ENCODE measurements at places on chromosomes 13 and 19. TPM values are rescaled to one million over a fixed set of nuclear protein-coding genes. Genes with fewer than 3 reads are reported as not detected.

WASF3 gene
- polyA plus RNA-seq: not detected

PRR22 gene
- polyA plus RNA-seq: 0.15 TPM

ERICH6B gene
- polyA plus RNA-seq: not detected

MAST3 gene
- 6.8 TPM for polyA plus RNA-seq

KLK8 gene
- not detected for polyA plus RNA-seq

HSPB6 gene
- not detected for polyA plus RNA-seq

PCP2 gene
- 1.8 TPM for polyA plus RNA-seq

EEF1AKMT1 gene
- 4.2 TPM for polyA plus RNA-seq

SIAH3 gene
- polyA plus RNA-seq: not detected

SPRY2 gene
- polyA plus RNA-seq: 1.8 TPM

IFNL2 gene
- not detected for polyA plus RNA-seq

DNA sequence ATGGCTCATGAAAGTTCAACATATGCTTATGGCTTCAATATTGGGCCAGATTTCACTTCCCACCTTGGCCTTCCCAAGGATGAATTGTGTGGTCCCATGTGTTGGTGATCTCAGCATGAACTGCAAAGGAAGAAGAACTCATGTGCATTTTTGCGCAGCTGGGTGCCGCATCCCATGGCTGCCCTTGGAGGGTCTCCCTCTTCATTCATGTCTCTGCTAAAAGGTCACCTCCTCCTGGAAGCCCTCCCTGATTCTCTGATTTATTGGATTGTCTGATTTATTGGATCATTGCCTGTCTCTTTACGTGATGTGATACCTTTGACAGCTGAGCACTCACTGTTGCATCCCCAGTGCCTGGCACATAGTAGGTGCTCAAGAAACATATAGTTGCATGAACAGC is 1.7 kb upstream of the CYP4F8 start:
- H3K4me1 ChIP-seq: no peaks in the 10 kb centered on the region
- DNase-seq: no peak
- no peaks in the 10 kb centered on the region for H3K27me3 ChIP-seq
- H3K27ac ChIP-seq: no peak overlapping the region
- no peak overlapping the region for H3K4me3 ChIP-seq

- H3K27me3 ChIP-seq: no peaks in the 10 kb centered on the region
- H3K36me3 ChIP-seq: no peaks in the 10 kb centered on the region
- H3K4me1 ChIP-seq: no peaks in the 10 kb centered on the region
Observed at GRCh38 chr13:68719815-68720214, 1387.8 kb upstream of the ATXN8OS start.

DNA sequence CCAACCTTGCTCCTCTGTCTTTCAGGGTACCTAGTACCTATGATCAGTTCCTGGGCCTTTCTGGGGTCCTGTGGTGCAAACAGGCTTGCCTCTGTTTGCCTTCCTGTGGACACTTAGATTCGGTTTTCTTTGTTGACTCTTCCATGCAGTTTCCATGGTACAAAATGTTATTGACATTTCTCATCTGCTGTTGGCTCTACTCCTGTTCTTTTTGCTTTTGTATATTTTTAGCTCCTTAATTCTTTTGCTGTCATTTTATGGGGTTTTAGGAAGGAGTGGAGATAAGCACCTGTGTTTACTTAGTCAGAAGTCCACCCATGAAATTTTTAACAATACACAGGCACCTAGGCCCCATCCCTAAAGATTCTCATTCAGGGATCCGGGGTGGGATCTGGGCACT is 20.5 kb upstream of the CNMD start:
- H3K4me3 ChIP-seq: no peak overlapping the region
- H3K27me3 ChIP-seq: no peaks in the 10 kb centered on the region
- H3K4me1 ChIP-seq: no peaks in the 10 kb centered on the region

- H3K27me3 ChIP-seq: no peaks in the 10 kb centered on the region
- H3K4me1 ChIP-seq: no peaks in the 10 kb centered on the region
- no peak for DNase-seq
- no peak overlapping the region for H3K4me3 ChIP-seq
- H3K36me3 ChIP-seq: no peaks in the 10 kb centered on the region
Observed at GRCh38 chr19:47890865-47891621, 4.9 kb upstream of the SULT2A1 start.

DNA sequence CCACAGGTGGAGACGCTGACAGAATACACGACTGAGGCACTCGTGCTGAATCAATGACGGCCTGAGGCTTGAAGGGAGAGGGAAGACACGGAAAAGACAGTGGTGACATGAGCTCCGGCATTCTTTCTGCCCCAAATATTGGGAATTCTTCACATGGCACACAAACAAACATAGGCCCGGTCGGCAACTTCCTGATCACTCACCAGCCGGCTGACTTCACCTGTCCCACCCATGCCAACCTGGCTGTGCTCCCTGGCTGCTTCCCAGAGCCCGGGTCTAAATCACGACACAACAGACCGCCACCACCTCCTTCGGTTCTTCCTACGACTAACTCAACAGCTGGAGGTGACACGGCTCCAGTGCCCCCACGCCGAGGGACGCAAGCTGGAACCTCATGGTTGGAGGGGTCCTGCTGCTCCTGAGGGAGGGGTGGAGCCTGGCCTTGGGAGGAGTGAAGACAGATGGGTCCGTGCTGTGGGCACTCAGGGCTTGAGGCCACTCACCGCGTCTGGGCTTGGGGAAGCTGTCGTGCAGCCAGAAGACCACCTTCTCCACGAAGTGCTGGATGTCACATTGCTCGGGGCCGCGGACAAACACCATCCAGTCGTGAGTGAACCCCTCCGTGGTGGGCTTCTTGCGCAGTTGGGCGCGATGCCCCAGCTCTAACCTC is 9.6 kb downstream of the MLLT1 start:
- H3K4me1 ChIP-seq: peaks cover 30% of the 10 kb centered on the region
- no peak overlapping the region for H3K4me3 ChIP-seq
- no peaks in the 10 kb centered on the region for H3K27me3 ChIP-seq
- peaks cover 55% of the 10 kb centered on the region for H3K36me3 ChIP-seq
- no peak overlapping the region for H3K27ac ChIP-seq

DNA sequence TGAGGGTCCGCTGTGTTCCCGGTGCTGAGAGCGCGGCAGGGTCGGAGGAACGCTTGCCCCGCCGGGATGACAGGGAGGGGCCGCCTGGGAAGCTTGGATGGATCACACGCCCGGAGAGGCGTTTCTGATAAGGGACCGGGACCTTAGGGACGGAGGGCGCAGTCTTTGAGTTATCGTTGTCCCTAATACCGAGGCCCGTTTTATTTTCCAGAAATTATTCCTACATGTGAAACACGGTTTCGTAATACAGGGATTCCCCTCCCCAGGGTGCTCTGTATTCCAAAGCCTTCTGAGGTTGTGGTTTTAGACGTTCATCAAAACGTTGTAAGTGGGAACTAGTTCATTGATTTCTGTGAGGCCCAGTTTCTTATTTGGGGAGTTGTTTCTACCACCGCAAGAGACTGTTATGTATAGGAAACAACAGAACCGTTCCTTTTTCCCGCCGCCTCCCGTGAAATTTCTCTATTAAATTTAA is 752 bp downstream of the PDCD5 start:
- DNase-seq: peak; percentile 67
- H3K27ac ChIP-seq: peak overlapping the region; percentile 13
- H3K4me1 ChIP-seq: peaks cover 16% of the 10 kb centered on the region
- peak overlapping the region; percentile 73 for H3K4me3 ChIP-seq

DNA sequence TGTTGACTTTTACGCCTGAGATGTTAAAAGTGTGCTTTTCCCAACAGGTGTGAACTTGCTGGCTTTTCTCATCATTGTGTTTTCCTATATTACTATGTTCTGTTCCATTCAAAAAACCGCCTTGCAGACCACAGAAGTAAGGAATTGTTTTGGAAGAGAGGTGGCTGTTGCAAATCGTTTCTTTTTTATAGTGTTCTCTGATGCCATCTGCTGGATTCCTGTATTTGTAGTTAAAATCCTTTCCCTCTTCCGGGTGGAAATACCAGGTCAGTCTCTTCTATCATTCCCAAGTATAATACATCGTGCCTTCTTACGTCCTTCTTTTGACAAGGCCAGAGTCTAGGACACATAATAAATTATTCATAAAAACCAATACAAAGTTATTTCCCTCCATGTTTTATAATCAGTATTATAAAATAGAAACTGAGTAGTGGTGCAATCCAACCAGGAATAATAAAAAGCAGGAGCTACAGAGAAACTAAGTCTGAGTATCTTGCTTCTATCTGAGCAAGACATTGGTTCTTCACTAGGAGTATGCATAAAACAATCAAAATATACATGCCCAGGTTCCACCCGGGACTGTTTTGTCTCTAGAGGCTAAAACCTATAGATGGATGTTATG is 57.9 kb downstream of the RXFP2 start:
- H3K27me3 ChIP-seq: no peaks in the 10 kb centered on the region
- no peaks in the 10 kb centered on the region for H3K36me3 ChIP-seq
- H3K4me3 ChIP-seq: no peak overlapping the region
- peaks cover 42% of the 10 kb centered on the region for H3K4me1 ChIP-seq

GRCh38 chr19:6210721-6211600 is 68.8 kb downstream of the MLLT1 start:
- no peak for DNase-seq
- H3K4me1 ChIP-seq: no peaks in the 10 kb centered on the region
- peaks cover 28% of the 10 kb centered on the region for H3K36me3 ChIP-seq
- no peak overlapping the region for H3K4me3 ChIP-seq
- H3K27ac ChIP-seq: no peak overlapping the region
- no peaks in the 10 kb centered on the region for H3K27me3 ChIP-seq

- H3K36me3 ChIP-seq: no peaks in the 10 kb centered on the region
- H3K27ac ChIP-seq: peak overlapping the region; percentile 23
- peak; percentile 73 for DNase-seq
- H3K4me1 ChIP-seq: peaks cover 29% of the 10 kb centered on the region
- no peak overlapping the region for H3K4me3 ChIP-seq
Observed at GRCh38 chr19:2507109-2507508, 31.2 kb downstream of the GADD45B start.

- no peaks in the 10 kb centered on the region for H3K4me1 ChIP-seq
- DNase-seq: no peak
- H3K4me3 ChIP-seq: no peak overlapping the region
- H3K27ac ChIP-seq: no peak overlapping the region
- no peaks in the 10 kb centered on the region for H3K27me3 ChIP-seq
- H3K36me3 ChIP-seq: no peaks in the 10 kb centered on the region
Observed at GRCh38 chr13:111493468-111493867, 173.0 kb downstream of the TEX29 start.

DNA sequence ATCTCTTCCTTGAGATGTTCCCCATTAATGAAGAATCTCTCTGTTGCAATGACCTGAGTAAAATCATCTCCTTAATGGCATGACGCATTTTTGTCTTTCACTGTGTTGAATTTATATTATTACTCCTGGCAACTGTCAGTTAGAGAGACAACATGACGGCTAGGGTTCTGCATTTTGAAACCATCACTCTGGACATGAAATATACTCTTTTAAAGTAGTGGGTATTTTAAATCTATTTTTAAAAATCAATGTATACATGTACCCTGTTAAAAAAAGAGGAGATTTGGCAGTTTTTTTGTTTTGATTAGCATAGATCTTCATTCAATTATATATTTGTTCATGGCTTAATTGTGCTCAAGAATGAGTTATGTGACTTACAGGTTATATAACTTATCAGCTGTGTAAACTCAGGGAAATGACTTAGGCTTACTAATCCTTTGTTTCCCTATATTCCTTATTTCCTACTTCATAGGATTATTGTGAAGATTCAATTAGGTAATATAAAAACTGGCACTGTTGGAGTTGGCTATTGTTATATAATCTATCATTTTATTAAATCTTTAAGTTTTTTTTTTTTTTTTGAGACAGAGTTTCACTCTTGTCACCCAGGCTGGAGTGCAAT is 632.0 kb upstream of the SPRY2 start:
- H3K4me1 ChIP-seq: no peaks in the 10 kb centered on the region
- no peaks in the 10 kb centered on the region for H3K36me3 ChIP-seq
- H3K27ac ChIP-seq: no peak overlapping the region
- H3K4me3 ChIP-seq: no peak overlapping the region

- H3K36me3 ChIP-seq: no peaks in the 10 kb centered on the region
- peaks cover 3% of the 10 kb centered on the region for H3K4me1 ChIP-seq
- no peak overlapping the region for H3K4me3 ChIP-seq
- peak; percentile 44 for DNase-seq
Observed at GRCh38 chr19:18063463-18063862, 23.3 kb downstream of the IL12RB1 start.

GRCh38 chr13:54078271-54078870 is 1049.8 kb downstream of the OLFM4 start:
- H3K4me3 ChIP-seq: no peak overlapping the region
- H3K27me3 ChIP-seq: no peaks in the 10 kb centered on the region
- H3K4me1 ChIP-seq: no peaks in the 10 kb centered on the region
- H3K27ac ChIP-seq: no peak overlapping the region

DNA sequence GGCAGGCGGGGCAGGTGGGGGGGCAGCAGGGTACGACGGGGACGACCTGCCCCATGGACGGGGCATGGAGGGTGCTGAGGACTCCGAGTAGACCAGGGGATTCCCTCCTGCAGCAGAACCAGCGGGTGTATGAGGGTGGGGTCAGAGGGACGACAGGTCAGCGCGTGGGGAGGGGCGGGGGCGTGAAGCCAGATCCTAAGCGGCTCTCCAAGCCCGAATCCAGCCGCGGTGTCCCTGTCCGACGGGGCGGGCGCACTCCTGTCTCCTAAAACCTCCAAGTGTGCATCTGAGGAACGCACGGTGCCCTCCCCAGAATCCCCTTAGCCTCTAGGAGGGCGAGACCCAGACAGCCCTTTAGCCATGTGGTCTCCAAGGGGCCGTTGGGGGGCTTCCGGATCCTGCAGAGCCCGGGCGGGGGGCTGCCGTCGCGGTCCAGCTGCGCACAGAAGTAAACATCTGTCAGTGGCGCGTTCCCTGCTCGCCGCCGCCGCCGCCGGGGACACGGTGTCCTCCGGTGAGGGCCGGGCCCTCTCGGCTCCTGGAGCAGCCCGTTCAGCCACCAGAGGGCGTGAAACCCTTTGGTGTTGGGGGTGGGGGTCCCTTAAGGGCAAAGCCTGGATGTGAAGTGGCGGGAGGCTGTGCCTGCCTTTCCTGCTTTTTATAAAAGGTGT is 730 bp downstream of the NRTN start:
- peaks cover 16% of the 10 kb centered on the region for H3K4me1 ChIP-seq
- H3K27ac ChIP-seq: no peak overlapping the region
- H3K27me3 ChIP-seq: peaks cover 50% of the 10 kb centered on the region
- H3K4me3 ChIP-seq: no peak overlapping the region
- peak; percentile 17 for DNase-seq
- no peaks in the 10 kb centered on the region for H3K36me3 ChIP-seq

DNA sequence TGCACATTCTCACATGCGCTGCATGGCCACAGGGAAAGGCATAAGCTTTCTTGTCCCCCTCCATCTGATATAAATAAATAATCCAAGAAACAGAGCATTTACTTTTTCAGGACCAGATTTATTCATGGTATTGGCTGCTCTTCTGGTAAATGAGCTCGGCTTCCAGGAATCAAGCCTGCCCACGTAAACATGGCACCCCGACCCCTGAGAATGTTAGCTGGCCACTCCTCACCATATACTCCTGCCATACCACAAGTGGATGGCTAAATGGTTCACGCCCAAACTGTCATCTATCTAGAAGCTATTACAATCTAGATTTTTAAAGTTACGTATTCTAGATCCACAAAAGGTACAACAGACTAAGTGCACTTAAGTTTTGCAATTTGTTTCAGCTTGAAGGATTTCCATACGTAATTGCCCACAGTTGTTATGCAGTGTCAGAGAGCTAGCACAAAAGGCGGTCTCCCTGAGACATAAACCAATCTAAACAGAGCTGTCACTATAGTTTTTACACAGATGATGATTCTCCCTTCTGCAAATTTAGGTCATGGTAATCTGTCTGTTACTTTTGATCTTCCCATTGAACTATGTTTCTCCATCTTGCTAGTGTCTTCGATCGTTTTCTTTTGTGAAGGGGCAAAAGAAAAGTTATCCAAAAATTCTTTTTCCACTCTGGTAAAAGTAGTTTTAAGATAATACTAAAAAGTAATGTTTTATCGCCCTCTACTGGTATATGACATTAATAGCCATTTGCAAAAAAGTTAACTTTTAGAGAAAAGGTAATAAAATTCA is 16.2 kb upstream of the FOXO1 start:
- no peak overlapping the region for H3K27ac ChIP-seq
- DNase-seq: peak; percentile 8
- H3K4me1 ChIP-seq: no peaks in the 10 kb centered on the region
- H3K4me3 ChIP-seq: no peak overlapping the region
- no peaks in the 10 kb centered on the region for H3K27me3 ChIP-seq
